Stimulated activated CD4-positive, alpha-beta T cell treated with anti-CD3 and anti-CD28 coated beads, Interleukin-1b, Interleukin-23, amount 100 ng/mL, for 1 hour (primary cell): ENCODE measurements at places on chromosomes 5 and 9.

DNA sequence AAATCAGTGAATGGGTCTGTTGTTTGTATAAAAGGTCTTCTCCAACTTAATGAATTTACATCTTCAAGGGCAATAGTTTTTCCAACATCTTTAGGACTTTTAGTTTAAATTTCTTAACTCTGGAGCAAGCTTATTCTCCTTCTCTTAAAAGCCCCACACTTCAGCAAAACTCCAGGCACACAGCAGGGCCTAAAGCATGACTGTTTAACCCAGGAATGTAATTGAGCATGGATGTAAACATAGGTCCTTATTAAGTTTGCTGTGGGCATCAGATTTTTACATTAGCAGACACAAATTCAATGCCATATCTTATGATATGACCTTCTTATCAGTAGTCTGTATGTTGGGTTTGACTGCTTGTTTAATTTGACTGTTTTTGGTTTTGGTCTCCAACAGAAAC lies 78.9 kb downstream of the ABCA1 start:
- DNase-seq = no peak

DNA sequence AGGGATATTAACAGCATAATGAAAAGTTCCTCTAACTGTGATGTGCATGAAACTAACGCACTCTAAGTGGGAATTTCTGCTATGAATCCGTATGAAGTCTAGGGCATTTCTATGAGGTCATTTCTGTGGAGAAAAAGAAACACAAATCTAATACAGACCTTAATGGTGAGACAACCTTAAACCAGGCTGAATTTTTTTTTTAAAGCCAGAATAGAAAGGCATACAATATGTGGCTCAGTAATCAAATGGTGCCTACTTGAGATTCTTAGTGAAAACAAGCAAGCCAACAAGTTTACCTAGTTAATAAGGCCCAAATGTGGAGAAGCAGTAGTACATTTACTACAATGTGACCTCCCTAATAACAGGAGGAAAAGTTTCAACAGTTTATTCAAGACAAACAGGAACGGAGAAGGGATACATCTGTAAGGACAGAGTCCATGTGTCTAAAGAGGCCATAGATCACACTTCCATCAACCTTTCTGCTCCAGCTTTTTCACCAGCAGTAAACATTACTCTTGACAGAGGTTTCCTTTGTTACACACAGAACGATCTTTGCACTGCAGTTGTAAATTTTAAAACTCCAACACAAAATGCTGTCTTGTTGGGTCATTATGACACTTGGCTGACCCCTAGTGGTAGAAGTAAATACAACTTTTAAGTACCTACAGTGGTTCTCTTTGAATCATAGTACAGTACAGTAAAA lies 26.2 kb downstream of the CARNMT1 start:
- DNase-seq = no peak

DNA sequence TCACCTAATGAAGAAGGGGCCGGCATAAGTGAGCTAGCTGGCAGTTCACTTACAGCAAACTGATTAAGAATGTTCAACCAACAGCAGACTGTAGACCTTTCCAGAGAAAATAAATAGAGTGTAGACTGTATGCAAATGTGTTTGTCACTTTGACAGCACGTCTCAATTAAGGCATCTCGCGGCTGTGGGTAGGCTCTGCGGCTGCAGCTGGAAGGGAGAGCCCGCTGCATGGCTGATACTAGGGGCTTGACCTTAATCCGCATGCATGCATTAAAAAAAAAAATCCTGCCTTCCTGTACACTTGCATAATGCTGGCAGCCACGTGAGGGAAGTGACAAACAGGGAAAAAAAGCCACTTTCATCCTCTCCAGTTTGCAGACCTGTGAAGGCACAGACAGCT lies 82.3 kb downstream of the CRB2 start:
- no peak for DNase-seq

GRCh38 chr5:107414802-107415201 lies 255.9 kb downstream of the EFNA5 start:
- no peak for DNase-seq

DNA sequence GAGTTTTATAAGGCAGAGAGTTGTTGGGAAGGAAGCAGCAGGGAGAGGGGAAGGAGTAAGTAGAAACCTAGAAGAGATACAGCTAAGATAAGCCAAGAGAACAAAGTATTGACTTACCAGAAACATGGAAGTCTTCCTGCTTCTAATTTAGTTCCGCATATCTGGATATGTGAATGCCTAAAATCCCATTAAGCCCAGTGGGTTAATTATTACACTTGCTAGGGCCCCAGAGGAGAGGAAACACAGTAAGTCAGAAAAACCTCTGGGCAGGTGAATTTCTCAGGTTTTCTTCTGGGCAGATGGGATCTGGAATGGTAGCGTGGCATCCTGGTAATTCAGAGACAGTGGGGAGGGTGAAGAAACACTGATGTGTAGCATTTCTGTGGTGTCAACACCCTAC lies 104.7 kb upstream of the GABRP start:
- DNase-seq = no peak

GRCh38 chr9:126380447-126380846 lies 53.8 kb downstream of the MVB12B start:
- no peak for DNase-seq

DNA sequence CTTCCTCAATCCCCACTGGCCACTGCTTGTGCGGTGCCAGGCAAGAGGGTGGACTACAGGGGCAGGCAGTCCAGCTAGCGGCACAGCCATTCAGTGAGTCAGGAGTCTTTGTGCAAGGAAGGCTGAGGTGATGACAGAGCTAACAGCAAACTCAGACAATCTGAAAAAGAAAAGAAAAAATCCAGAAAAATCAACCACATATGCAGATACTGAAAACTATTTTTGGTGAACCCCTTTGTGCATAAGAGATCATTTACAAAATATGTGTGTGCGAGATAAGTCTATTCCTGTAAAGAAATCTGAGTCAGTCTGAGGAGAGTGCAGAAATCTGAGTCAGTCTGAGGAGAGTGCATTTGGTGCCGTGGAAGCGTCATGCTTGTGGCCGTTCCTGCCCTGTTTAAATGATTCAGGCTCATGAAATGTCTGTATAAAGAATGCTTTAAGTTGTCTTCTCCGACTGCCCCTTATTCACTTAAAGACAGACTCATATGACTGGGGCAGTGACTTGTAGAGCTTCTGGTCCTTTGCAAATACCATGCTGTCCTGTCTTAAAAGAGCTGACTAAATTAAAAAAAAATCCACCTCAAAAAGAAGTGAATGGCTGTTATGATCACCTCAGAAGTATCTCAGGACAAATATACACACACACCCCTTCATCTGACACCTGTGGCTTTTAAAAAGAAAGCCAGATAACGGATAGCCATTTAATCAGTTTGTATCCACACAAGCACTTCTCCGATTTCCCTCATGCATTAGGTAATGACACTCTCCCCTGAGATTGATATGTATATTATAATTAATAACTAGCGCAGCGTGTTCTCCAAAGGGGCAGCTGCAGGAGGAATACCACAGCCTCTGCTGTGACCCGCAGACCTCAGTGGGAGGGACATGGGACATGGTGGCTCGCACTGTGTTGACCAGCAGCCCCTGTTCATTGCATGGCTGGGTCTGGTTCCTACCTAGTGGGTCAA lies 47.3 kb downstream of the TRIO start:
- DNase-seq = no peak

GRCh38 chr5:59180515-59180914 lies 597.6 kb downstream of the RAB3C start:
- DNase-seq = no peak

DNA sequence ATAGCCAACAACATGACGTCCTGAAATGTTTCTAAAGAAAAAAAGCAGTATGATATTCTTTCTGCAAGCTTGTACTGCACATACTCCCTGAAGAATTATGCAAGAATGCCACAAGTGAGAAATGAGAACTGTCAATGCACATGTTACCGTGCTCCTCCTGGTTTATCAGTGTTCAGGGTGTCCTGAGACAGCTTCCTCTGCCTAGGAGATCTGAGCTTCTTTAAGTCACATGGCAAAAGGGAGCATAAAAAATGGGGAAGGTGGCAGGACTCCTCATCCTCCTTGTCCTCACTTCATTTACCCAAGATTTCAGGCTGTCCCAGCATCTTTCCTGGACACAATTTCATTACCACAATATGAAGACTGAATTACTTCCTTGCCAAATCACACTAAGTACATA lies 238.2 kb downstream of the GLIS3 start:
- DNase-seq = no peak
